ENCODE measurements at places on chromosomes 4 and X.

GRCh38 chr4:85732124-85732523 is 257.2 kb downstream of the ARHGAP24 start:
- no peak for DNase-seq

- DNase-seq: no peak
Measured at GRCh38 chr4:83618991-83619645, 83.2 kb downstream of the GPAT3 start.

GRCh38 chr4:119028296-119028695 is 107.3 kb upstream of the MYOZ2 start:
- no peak for DNase-seq

- DNase-seq: no peak
Measured at GRCh38 chr4:139814323-139815015, 148.8 kb downstream of the MGST2 start.

- no peak for DNase-seq
Measured at GRCh38 chr4:113384600-113384999, 335.1 kb downstream of the ANK2 start.

DNA sequence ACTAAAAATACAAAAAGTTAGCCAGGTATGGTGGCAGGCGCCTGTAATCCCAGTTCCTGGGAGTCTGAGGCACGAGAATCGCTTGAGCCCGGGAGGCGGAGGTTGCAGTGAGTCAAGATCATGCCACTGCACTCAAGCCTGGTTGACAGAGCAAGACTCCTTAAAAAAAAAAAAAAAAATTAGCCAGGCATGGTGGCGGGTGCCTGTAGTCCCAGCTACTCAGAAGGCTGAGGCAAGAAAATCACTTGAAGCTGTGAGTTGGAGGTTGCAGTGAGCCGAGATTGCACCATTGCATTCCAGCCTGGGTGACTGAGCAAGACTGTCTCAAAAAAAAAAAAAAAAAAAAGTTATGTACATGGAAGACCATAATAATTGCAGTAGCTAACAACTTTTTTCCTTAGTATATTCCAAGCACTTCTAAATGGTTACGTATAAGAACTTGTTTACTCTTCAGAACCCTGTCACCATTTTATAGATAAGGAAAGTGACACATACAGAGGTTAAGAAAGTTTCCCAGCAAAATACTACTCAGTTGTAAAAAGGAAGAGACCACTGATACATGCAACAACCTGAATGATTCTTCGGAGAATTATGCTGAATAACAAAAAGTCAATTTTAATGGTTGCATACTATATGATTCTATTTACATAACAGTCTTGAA is 24.5 kb downstream of the RUFY3 start:
- no peak for DNase-seq

- DNase-seq: no peak
Measured at GRCh38 chrX:71128166-71128833, 9.9 kb downstream of the MED12 start.

- no peak for DNase-seq
Measured at GRCh38 chr4:46211406-46211805, 87.6 kb upstream of the GABRG1 start.

GRCh38 chr4:1241936-1242505 is 6.9 kb downstream of the CTBP1 start:
- DNase-seq: no peak

DNA sequence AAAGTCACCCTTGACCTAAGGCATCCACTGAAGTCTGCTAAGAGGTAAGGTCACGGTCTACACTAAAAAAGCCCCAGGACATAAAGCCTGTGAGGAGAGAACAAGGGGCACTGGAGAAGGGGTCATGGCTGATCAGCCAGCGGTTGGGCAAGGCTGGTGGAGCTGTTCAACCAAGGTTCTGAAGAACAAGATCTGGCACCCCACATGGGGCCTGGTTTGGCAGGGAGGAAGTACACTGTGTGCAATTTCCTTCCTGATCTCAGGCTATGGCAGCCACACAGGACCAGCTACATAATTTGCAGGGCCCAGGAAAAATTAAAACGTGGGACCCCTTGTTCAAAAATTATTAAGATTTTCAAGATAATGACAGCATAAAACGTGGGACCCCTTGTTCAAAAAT is 14.1 kb upstream of the BRS3 start:
- no peak for DNase-seq

DNA sequence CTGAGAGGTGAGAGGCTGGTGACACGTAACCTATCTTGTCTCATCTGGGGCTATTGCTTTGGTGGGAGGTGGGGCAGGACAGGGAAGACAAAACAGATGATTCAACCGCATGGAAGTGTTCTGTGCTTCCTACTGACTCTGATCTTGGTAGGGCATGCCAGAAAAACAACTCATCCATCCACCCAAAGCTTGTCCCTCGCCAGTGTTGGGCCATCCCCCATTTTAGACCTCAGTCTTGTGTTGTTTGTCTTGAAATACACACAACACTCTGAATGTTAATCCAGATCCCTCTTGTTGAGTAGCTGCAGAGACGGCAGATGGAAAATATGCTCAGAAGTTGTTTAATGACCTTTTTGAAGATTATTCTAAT is 377 bp downstream of the CHRNA9 start:
- DNase-seq: no peak

DNA sequence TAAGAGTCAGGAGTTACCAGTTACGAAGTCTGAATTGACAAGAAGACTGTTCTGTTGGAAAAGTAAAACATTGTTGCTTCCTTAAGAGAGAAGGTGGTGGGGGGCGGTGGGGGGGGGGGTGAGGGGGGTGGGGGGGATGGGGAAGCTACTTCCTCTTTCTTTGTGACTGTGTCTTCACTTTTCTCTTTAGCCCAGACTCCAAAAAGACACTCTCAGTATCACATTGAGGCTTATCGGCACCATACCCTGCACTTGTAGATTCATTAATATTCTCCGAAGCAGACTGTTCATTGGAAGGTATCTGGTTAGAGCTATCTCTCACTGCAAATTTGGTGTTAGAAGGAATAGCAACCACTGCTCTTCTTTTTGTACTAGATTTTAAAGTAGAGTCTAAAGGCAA is 94.5 kb upstream of the IL13RA1 start:
- DNase-seq: no peak

DNA sequence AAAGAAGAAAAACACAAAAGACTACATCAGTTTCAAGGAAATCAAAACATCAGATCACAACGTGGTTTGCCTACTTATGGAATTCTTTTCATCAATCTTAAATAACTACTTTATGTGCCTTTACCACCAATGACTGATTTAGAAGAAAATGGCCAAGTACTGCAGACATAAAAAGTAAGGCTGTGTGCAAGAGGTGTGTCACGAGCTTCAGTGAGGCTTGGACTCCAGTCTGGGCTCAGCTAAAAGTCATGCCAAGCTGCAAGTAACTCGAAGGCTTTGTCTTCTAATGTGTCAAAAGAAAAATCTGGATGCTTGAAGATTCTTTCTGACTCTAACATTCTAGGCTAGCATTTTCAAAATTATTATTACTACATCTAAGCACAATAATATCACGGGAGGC is 17.0 kb downstream of the PRSS12 start:
- DNase-seq: no peak

GRCh38 chrX:16472345-16472744 is 177.6 kb upstream of the S100G start:
- DNase-seq: no peak

DNA sequence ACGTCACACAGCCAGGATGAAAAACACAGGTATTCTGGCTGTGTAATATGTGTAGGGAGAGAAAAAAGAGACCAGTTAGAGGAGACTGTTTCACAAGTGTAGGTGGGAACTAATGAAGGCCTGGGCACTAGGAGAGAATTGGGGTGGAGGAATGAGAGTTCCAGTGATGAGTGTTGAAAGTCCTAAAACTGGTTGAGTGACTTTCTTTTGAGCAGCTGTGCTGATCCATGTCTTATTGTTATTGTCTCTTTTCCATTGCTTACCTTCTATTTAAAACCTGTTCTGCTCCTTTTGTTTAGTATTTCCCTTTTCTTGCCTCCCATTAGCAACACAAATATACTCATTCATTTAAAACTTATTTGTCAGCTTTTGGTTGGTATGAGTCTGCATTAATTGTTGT is 88.7 kb downstream of the PDLIM5 start:
- DNase-seq: no peak

DNA sequence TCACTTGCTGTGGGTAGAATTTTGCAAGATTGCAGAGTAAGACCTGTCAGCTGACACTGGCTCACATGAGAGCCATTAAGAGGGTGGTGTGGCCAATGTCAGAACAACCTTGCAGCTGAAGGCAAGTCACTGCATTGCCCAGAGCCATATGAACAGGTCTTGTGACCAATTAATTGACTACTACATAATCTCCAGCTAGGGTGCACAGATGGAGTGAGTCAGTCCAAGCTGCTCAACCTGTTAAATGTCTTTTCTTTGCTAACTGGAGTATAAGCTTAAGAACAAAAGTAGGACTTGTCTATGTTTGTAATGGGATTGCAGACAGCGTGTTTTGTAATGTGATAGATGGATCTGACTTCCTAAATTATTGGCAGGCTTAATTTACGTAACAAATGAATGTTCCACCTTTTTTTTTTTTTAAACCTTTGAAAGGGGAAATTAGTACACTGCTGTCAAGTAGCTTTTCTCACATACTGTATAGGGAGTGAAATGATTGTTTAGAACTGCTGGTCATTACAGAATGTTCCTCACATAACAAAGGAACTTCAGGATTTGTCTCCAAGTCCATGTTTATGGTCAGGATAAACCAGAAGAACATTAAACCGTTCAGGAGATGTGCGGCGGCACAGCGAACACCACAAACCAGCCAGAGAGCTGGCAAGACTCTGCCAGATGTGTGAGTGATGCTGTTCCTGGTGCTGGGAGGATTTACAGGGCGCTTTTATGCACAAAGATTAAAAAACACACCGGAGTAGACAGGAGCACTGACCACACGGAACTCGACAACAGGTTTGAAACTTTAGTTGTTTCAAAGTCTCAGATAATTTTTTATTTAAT is 37.0 kb downstream of the FNIP2 start:
- no peak for DNase-seq

DNA sequence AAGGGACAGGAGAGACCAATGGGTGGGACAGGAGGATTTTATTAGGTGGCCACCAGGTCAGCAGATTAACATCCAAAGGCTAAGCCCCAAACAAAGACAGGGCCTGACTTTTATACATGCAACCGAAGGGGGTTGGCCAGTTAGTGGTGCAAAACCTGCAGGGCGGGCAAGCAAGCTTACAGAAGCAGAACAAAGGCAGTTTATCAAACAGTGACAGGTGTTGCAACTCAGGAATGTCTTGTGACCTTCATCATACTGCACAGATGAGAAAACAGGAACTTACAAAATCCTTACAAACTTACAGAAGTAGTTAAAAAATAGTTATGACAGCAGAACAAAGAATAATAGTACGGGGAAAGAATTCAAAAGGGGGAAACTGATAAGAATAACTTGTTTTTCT is 708.1 kb downstream of the GLUD2 start:
- no peak for DNase-seq

All from esophagus squamous epithelium (tissue), 5 donors.